ENCODE measurements at places on chromosomes 5 and 9.

DNA sequence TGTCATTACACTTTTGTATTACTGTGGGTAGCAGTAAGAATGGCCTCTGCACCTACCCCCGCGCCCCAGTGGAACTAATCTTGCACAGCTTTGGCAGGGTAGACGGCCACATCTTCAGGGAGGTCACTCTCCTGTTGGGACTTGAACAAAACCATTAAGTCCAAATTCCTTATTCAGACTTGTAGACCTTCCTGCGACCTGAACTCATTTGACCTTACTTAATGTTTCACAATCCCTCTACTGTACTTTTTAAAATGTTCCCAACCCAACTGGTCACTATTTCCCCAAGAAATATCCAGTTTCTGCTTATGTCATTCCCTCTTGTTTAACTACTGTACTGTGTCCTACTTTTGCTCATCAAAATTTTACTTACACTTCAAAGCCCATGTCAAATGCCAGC, 5.3 kb upstream of the FAM120AOS start:
- DNase-seq: no peak

GRCh38 chr5:43608406-43608805, 5.4 kb downstream of the NNT start:
- DNase-seq: no peak

DNA sequence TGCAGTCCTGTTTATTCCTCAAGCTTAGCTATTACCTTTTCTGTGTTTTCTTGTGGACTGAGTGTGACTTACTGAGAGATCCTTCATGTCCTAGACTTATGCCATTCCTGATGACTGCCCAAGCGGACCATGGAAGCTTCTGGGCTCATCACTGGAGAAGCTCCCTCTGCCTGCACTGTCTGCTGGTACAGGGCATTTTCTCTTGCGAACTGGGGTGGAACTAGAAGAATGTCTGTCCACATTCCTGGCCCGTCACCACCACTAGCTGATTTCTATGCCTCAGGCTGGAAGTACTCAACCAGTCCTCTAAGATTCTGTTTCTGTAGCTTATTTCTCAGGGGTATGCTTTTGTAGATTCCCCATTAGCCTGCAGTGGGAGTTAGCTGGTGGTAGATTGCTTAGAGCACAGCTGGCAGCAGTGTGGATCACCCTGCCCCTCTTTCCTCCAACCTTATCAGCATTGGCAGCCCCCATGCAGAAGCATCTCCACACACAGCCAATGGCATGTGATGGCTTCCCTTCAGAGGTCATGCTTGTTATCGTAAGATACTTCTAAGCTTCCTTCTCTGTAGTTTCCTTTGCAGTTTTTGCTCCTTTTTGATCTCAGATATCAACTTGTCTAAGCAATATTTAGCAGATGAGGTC, 12.4 kb downstream of the SLC36A1 start:
- DNase-seq: peak; percentile 32

- peak; percentile 16 for DNase-seq
Measured at GRCh38 chr5:44388321-44389089, 715 bp downstream of the FGF10 start.

DNA sequence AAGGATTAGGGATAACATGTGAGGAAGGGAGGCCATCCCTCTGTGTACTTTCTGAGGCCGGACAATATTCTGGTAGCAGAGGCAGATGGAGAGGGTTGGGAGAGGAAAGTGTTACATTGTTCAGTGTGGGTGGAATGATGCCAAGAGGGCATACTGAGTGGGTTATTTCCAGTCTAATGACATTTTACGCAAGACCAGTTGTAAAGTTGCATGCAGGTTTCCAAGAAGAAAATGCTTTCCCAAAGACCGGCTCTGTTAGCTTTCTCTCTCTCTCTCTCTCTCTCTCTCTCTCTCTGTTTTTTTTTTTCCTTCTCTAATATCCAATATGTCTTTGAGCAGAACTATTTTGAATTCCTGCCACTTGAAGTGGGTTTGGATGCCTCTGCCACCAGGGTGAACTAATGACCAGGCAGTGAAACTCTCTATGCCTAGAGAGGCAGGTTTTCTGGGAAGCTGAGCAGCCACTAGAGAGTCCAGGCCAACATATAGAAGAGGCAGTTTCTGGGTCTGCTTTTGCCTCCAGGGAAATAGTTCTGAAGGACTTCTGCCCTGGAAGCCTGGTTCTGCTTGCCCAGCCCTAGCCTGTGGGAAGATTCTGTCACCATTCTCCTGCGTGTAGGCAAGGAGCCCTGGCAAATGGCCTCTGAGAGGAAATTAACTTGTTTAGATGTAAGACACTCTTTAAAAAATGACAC, 24.4 kb upstream of the ZNF366 start:
- DNase-seq: no peak

GRCh38 chr5:37882636-37883035, 42.8 kb upstream of the GDNF start:
- DNase-seq: no peak

DNA sequence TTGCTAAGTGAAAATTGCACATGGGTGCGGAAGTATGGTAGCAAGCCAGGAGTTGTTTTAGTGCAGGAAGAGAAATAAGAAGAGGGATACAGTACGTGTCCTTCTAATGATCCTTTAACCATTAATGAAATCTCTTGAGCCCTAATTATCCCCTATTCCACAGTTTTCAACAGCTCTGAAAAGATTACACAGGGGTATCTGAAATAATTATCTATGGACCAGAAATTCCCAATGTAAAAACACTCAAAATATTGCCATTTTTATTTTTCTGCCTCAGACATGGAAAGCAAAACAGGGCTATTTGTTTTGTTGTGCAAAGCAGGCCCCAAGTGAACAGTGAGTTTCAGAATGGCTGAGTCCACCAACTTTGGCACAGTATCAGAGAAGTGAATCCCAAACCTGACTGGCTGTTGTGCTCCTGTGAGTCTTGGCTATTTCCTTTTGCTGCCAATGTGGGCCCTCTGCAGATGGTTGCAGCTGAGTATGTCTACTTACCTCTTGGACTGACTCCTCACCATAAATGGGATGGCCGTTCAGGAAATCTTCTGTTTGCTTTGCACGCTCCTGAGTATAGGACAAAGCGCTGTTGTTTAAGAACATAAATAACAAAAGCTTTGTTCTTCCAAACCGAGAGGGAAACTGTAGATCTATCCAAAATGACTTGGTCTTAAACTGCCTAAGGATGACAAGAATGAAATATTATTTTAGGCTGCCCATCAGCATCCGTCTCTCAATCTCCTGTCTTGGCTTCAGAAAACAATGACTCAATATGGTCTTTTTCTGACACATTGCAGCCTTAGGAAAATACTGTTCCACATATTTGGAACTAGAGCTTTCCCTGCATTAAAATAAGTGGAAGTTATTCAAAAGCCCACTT, 204.1 kb downstream of the DEPDC1B start:
- DNase-seq: peak; percentile 13

GRCh38 chr5:150305095-150305494, 2.4 kb upstream of the ARSI start:
- DNase-seq: no peak

DNA sequence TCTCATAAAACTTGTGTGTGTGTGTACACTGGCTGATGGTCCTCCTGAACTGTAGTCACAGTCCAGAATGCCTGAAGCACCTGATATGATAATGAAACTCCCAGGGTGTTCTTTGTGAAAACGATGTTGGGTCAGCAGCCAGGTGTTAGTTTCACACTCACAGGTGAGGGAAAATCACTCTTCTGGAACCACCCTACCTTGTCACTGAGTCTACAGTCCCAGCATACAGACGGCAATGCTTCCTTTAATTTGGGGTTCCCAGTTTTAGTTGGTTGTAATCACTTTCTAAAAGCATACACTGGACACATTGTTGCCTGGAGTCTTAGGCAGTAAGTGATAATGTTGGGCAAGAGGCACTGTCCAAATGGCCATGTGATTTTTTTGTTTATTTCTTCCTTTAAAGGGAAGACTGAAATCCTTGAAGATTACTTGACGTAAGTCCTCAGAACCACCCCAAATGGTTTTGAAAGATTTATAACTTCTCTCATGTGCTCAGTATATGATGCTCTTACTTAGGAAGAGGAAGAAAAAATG, 18.2 kb upstream of the MGAT1 start:
- no peak for DNase-seq

- DNase-seq: no peak
Measured at GRCh38 chr5:98827588-98828284, 54.3 kb downstream of the RGMB start.

GRCh38 chr5:77431286-77431685, 60.8 kb downstream of the WDR41 start:
- DNase-seq: peak; percentile 60

- no peak for DNase-seq
Measured at GRCh38 chr9:79057576-79057975, 514.2 kb upstream of the TLE4 start.

DNA sequence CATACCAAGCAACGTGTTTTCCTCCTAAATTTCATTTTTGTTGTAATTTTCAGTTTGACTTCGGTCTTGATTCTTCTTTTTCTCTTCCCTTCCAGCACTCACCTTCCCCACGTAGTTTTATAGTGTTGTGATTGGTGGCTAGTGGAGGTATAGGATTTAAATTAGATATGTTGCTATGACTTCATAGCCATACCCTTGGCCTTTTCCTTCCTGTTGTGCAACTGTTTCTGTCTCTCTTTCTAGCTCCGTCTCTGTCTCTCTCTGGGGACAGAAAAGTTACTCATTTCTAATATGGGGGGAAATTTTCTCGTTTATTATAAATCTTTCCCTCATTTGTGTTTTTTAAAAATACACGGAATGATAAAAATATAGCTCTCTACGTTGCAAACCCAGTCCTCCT, 20.6 kb upstream of the C5orf24 start:
- no peak for DNase-seq

DNA sequence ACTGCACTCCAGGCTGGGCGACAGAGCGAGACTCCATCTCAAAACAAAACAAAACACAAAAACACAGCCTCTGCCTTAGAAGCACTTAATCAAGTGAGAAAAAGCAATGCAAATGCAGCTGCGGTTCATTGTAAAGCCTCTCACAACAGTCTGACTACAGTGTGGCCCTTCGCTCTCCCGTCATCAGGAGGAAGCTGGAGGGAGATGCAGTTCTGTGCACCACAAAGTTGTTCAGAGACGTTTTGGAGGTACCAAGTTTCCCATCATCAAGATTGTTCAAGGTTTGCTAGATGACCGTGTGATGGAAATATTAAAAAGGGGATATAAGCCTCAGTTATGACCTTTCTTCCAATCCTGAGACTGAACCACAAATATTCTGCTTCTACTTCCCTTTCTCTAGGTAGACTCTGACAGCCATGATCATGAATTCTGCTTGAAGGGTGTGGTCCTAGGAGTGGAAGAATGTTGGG, 40.9 kb downstream of the SEC61B start:
- no peak for DNase-seq

DNA sequence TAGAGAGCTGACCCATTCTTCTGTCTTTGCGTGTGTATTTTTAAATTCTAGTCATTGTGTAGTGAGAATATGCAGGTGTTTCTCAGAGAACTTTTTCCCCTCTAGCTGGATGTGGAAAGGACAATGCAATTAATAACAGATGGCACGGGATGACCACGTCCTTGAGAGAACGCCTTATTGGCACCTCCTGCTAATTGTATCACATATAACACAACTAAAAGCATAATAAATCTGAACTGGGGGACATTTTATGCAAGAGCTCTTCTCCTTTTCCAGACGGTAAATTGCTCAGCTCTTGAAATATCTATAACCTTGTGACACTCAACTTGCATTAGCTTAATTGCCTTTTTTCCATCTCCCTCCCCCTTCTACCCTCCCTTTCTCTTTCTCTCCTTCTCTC, 62.9 kb upstream of the IZUMO3 start:
- no peak for DNase-seq

DNA sequence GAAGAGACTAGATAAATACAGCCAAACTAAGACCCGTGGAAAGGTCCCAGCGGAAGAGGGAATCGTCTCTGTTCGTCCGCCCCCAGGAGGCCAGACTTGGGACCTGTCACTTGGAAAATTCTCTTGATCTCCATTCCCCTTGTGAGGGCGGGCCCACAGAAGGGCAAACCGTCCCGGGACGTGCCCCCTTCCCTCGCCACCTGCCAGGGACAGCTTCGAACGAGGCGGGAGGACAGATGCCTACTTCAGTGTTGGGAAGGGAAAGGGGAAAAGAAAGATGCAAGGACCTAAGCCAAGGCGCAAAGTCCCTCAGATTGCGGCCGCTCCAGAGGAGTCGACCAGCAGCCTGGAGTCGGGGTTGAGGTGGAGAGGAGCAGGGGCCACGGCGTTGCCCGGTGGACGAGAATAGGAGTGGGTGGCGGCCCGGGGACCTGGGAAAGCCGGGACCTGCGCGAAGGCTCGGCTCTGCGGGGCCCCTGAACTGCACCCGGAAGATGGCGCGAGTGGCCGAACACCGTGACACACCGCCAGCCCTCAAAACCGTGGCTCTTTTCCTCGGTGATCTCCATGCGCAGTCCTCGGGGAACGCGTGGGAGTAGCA, 4.4 kb upstream of the EBF1 start:
- DNase-seq: peak; percentile 62

DNA sequence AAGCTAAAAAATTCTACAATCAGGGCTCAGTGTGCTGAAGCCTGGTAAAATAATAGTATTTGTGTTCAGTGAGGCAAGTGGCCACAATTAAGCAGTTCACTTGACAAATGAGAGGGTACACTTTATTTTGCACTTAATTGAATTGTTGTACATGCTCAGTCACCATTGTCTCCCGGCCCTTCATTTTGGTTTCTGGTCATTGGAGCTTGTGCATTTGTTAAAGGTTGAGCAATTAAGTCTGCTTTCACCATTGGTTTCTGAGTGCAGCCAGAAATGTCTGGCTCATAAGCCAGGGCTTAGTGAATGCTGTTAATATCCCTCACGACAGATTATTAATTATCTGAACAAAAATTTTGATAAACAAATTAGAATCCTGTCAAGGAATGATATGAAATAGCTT, 89.6 kb downstream of the PRDM6 start:
- no peak for DNase-seq

DNA sequence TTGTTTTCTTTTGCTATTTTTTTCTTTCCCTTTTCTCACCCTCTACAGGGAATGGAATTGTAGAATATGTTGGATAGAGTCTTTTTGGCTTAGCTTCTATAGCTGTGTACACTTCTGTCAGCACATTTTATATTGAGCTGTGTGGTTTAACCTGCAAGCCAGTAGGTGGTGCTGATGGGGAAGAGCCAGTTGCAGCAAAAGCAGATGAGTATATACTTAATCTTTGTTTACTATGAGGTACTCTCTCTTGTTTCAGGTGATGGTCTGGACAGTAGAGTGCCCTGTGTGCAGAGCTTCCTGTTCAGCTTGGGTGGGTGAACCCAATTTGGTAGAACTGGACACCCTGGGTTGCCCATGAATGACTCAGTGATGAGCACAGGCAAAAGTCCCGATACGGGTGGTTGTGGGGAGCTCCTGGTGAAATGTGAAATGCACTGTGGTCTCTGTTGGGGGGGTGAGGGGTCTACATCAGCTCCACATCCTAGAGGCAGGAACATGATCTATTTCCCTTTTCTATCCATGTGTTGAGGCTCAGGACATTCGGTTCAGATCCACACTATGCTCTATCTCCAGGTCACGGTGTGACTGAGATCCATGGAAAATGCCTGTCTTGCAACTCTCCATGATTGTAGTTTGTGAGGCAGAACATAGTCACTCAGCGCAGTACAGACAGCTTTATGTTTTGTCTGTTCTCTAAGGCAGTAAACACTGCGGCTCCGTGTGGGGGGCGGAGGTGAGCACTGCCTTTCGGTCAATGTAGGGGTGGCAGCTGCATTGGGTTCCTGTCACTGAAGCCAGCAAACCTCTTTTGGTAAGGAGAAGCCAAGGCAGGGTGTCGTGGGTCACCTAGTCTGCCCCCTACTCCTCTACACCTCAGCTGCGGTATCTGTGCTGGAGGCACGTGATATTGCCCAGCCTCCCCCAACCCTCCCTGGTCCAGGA, 353.2 kb downstream of the PRR16 start:
- DNase-seq: peak; percentile 21

GRCh38 chr9:21096901-21097255, 19.1 kb upstream of the IFNB1 start:
- DNase-seq: no peak

Data from fibroblast of skin of abdomen (primary cell).